ENCODE measurements at places on chromosomes 7 and 10.

- DNase-seq = no peak
Measured at GRCh38 chr7:75584354-75584753, 92.2 kb downstream of the SPDYE5 start.

DNA sequence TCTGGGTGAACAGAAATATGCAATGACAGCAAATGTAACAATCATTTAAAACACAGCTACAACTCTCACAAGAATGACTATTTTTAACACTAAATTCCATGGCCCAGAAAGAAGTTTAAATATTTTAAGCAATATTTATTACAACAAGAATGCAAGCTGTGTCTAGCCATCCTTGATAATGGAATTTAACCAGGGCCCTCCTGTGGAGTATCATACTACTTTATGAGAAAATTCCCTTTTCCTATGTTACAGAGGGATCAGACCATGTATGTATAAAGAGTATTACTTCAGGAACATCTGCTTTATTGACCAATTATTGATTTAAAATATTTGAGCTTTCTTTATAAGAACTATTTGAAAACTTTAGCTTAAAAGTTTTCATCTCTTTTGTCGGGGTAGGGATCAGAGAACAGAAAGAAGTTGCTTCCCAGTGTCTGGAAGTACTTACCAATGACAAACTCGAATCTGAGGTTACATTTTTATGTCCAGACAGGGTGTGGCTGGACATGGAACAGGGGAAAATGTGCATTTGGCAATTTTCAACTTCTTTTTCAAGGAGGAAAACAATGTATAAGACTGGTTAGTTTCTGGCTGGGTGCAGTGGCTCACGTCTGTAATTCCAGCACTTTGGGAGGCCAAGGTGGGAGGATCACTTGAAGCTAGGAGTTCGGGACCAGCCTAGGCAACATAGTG lies 48.3 kb upstream of the NRBF2 start:
- no peak for DNase-seq

DNA sequence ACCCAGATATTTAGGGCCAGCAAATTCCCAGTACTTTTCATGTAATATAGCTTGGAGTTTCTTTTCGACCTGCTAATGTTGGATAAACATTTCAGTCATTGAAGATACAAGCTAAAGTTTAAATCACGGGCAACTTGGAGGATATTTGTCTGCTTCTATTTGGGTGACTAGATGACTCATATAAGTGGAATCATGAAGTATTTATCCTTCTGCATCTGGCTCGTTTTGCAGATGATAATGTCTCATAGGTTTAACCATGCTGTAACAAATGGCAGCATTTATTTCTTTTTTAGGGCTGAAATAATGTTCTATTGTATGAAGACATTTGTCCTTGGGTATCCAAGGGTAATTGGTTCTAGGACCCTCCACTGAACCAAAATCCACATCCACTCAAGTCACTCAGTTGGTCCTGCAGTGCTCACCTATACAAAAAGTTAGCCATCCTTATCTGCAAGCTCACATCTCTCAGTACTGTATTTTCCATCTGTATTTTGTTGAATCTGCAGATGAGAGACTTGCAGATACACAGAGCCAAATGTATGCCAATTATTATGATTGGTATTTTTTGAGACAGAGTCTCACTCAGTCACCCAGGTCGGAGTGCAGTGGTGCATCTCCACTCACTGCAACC lies 187.2 kb upstream of the CSTF2T start:
- DNase-seq = no peak

GRCh38 chr10:99619090-99619800 lies 994 bp downstream of the SLC25A28 start:
- DNase-seq = no peak

- DNase-seq = no peak
Measured at GRCh38 chr10:67990093-67990492, 85.0 kb downstream of the HERC4 start.

DNA sequence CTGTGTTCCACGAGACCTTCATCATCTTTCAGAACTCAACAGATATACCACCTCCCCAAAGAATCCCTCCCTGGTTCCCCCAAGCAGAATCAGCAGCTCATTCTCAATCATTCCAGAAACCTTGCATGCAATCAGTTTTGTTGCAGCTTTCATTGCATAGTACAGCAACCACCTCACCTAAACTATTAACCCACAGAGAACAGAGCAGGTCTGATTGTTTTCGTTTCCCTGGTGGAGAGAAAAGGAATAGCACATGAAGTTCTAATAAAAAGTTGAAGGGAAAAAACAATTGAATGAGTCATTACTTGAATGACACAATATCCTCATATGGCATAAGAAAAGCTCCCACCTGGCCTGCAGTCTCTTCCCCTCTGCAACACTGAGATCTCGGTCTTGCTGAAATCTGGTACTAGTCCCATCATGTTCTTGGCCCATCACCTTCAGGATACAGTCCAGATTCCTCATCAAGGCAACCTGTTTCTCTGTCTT lies 147.1 kb upstream of the GDF10 start:
- DNase-seq = no peak

DNA sequence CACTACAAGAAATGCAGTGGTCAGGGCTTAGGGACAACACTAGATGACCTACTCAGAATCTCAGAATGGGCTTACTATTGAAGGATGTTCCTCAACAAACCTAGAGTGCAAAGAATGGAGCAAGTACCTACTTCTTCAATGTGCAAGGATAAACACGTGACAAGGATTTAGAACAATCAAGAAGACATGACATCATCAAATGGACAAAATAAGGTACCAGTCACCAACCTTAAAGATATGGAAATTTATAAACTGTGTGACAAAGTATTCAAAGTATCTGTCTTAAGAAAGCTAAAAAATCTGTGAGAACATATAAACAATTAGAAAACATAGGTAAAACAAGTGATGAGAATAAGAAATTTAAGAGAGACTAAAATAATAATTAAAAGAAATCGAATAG lies 656.1 kb downstream of the ZWINT start:
- no peak for DNase-seq

- DNase-seq = no peak
Measured at GRCh38 chr10:53130337-53130736, 357.8 kb upstream of the MBL2 start.

- no peak for DNase-seq
Measured at GRCh38 chr7:93894966-93895640, 4.5 kb upstream of the TFPI2 start.

DNA sequence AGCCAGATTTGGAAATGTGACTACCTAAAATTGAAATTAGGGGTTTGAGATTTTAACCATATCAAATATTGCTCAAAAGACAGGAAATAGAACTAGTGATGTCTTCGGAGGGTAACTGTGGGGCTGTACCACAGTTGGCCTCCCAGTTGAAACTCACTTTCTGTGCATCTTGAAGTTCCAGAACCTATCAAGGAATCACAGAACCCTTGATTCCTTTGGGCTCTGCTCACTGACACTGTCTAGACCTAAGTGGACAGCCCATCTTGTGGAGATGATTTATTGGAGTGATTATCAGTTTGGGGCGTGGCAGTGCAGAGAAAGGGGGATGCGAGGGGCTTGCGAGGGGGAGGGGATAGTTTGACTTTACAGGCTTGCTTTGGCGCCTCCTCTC lies 134.2 kb upstream of the GJD4 start:
- DNase-seq = no peak

DNA sequence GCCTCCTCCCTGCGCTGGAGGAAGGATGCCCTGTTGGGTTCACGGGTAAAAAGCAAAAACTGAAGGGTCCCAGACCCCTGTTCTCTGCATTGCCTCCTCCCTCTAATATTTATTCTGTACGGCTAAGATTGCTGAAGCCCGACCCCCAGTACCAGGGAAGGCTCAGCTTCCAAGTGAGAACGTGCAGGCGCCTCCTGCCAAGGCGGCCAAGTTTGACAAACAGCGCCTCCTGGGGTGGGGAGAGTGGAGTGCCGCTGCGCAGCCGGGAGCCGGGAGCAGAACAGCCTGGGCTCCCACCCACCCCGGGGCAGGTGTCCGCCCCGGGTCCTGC lies 4.7 kb upstream of the EBF3 start:
- DNase-seq = peak; percentile 69

GRCh38 chr7:30510124-30511075 lies 5.8 kb upstream of the GGCT start:
- peak; percentile 32 for DNase-seq

DNA sequence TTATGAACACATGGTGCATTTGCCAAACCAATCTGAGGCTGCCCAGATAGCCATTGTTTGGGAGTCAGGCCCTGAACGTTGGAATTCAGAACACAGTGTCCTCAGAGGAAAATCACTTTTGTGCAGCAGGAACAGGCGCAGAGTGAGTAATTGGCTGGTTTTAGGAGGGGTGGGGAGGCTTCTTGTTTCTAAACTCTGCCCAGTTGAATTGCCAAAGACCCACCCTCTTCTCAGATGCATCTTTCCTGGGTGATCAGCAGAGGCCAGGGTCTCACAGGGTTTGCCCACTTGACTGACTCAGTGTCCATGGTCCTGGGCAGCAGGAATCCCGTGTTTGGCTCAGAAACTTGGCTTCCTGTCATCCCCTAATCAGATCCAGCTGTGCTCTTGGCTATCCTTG lies 24.3 kb downstream of the PRLHR start:
- no peak for DNase-seq

GRCh38 chr7:156993021-156993924 lies 17.2 kb downstream of the MNX1 start:
- no peak for DNase-seq

DNA sequence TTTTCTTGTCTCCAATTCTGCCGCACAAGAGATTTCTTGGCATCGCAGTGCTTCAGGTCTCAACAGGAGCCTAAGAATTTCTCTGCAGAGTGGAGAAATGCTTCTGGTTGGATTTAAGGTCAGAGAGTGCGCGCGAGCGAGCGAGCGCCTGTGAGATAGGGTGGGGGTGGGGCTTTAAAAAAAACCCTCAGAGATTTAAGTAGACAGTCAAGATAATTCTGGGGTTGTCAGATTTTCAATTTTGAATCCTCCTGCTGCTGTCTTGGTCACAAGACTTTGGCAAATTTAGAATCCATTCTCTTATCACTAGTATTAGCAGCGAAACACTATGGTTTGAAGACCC lies 49.7 kb downstream of the CPEB3 start:
- no peak for DNase-seq

DNA sequence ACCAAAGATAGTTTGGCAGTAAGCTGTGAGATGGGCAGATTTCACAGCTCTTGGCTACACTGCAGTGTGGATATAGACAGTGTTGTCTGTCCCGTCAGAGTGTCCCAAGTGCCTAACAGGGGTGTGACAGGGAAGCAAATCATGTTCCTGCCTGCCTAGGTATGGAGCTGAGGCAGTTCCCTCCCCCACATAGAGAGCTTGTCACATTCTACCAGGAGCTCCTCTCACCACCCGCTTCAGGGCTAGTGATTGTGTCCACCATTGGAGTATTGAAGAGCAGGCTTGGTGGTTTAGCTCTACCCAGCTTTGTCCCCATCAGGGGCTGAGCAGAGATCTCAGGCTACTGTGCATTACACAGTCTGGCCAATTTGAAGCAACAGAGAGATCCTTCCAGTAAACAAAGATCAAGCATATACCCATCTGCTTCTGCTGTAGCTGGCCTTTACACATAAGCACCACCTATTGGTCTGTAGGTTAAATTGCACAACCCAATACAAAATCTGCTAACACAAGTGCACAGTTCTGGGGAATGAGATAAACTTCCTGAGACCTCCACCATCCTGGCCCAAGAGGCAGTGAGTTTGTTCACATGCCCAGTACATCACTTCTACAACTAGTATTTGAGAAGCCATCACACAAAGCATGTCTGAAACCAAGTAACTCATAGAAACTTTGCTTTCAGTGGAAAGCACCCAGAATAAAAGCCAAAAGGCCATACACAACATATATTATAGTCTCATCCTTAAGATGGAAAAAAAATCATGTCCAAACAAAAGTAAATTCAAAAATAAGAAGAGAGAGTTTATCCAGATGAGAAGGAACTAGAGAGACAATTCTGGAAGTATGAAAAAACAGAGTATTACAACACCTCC lies 67.3 kb downstream of the GLCCI1 start:
- no peak for DNase-seq

DNA sequence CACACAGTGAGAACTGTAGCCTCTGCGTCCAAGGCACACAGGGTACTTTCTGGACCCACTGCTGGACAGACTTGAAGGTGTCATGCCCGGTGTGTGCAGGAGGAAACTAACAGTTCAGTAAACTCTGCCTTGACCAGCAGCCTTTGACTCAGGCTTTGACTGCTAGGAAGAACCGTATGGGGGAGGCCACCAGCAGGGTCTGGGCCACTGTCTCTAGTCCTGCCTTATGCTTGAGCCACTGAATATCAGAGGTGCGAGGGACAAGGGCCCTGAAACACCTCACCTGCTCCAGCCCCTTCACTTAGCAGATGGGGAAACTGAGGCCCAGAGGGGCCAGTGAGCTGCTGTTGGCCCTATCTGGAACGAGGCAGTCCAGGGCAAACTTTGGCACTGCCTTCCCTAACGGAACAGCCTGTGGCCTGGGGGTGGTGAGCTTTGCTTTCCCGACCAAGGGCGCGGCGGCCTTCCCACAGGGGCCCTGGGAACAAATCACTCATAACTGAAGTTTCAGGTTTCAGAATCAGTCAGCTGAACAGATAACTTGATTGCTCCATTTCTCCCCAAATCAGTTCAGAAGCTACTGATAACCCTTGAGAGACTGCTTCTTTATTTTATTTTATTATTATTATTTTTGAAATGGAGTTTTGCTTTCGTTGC lies 130.0 kb downstream of the FAM53B start:
- DNase-seq = peak; percentile 77

DNA sequence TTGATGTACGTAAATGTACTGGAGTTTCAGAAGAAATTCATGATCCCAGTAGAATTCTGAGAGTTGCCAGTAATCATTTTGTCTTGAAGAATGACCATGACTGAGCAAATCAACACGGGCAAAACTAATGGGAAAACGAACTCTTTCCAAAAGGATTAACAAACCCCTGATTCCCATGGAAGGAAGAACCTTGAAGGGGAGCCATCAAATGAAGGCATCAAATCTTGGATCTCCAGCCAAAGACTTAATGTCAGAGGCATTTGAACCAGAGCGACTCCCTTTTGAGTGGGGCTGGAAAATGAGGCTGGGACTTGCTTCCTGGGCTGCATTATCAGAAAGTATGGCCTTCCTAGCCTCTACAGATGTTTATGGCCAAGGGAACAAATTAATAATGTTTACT lies 364.4 kb upstream of the PRKCQ start:
- no peak for DNase-seq

GRCh38 chr7:131424219-131424822 lies 96.6 kb downstream of the MKLN1 start:
- no peak for DNase-seq

DNA sequence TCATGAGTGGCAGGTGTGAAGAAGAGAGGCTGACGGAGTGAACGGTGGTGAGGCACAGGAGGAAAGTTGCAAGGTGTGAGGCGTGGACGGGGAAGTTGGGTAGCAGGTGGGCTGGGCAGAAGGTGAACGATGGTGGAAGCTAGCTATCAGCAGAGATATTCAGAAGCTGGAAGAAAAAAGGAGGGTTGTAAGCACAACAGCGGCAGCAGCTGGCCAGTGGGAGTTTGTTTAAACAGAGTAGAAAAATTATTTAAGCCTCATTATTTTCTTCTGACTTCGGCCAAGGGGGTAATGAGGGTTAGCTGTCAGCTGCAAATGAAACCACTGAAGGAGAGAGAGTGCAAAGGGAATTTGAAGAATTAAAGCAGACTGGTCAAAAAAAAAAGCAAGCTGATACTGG lies 62.1 kb upstream of the PRKAR2B start:
- DNase-seq = no peak

GRCh38 chr7:46713868-46714596 lies 793.0 kb upstream of the IGFBP3 start:
- no peak for DNase-seq

GRCh38 chr7:45187946-45188411 lies 30.4 kb downstream of the RAMP3 start:
- peak; percentile 0 for DNase-seq
